Renal cortex interstitium (tissue), 15 donors: ENCODE measurements at places on chromosomes 11 and 22.

DNA sequence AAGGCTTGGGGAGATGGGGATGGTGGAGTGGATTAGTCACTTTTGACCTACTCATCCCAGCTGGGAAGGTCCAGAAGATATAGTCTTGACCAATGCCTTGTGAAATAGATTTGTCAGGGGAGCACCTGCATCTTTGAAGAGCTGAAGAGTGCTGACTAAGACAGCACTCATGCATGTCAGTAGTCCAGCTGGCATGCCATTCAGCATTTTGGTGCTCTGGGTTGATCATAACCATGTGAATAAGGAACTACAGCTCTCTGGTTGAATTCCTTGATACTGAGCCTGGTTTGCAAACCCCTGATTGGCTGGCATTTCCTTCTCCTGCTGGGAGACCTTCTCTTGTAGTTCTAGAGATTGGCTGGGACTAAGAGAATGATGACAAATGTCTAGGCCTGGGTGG lies 106.8 kb upstream of the ALX4 start:
- DNase-seq, result no peak

GRCh38 chr11:19849107-19849789 lies 136.6 kb downstream of the NAV2 start:
- no peak for DNase-seq

- no peak for DNase-seq
These were observed 58.1 kb downstream of the LINC01488 start for GRCh38 chr11:69539416-69540117.

GRCh38 chr11:36601155-36601554 lies 3.1 kb upstream of the RAG2 start:
- DNase-seq, result no peak

DNA sequence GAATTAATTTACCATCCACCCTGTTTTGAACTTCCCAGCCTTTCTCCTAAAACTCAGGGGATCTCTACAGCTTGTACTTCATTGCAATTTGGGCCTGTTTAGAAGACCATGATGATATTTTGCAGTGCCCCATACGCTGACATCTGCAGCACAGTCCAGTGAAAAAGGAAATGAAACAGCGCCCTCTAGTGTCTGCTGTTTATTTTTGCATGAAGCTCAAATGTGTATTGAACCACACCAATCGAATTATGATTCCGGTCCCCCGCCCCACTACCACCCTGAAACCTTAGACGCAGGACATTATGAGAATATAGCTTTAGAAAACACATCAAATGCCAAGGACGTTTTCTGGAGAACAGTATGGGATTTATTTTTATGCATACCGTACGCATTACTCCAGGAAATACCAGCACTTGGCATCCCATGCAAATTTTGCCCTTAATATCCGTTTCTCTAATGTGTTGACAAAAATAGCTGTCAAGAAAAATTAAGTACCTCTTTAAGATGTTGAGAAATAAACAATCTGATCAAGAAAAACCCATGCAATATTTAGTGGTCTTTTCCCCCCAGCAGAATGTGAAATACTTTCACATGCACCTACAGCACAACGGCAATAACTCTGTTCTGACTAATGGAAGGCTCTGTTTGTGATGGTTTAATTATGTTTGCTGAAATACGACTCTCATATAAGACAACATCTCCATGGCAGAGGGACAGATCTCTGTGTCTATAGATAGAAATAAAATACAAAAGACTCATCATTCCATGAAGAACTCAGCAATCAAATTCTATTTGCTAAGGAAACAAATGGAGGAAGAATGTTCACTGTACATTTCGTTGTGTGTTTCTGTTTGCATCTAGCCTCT lies 93.9 kb downstream of the TECTA start:
- peak; percentile 61 for DNase-seq

DNA sequence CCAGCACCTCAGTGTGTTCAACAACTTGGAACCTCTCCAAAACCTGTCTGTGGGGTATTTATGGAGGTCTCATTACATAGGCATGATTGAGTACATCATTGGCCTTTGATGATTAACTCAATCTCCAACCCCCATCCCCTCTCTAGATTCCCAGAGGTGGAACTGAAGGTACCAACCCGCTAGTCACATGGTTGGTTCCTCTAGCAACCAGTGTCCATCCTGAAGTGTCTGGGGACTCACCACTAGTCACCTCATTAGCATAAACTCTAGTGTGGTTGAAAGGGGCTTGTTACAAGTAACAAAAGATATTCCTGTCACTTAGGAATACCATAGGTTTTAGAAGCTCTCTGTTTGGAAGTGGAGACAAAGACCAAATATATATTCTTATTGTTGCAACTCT lies 40.3 kb downstream of the SIK2 start:
- no peak for DNase-seq

DNA sequence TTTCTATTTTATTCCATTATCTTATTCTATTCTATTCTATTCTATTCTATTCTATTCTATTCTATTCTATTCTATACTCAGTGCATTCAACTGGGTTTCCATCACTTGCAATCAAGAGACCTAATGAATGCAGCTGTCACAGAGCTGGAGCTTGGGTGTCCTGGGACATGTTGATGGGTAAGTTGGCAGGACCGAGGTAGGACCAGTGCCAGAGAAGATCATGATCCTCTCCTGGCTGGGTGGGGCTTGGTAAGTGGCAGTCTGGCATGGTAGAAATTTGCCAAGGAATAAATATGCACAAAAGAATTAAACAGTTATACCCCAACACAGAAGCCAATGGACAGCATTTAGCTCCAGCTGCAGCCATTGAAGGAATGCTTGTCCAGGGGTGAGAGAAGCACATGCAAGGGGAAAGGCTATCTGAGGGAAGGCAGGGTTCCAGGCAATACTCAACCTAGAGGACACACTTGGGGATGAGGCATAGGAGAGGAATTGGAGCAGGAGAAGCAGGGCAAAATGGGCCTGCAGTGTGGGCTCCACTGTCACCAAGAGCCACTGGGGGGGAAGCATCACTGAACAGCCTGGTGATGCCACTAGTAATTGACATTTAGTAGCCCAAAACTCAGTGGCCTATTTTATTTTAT lies 97.0 kb upstream of the CD82 start:
- DNase-seq, result no peak

- no peak for DNase-seq
These were observed 34.6 kb downstream of the OSBPL5 start for GRCh38 chr11:3130269-3131071.

DNA sequence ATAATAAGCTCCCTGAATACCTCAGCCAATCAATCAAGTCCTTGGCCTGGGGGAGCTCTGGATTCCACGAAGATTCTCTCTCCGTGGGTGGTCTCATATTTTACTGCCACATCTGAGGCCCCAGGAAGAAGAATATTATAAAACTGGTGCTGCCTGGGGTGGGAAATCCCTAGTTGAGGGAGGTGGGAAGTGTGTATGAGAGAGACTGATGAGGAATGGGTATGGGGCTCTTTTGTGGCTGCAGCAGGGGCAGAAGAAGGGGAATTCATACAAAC lies 71.5 kb downstream of the SYN3 start:
- DNase-seq, result no peak

DNA sequence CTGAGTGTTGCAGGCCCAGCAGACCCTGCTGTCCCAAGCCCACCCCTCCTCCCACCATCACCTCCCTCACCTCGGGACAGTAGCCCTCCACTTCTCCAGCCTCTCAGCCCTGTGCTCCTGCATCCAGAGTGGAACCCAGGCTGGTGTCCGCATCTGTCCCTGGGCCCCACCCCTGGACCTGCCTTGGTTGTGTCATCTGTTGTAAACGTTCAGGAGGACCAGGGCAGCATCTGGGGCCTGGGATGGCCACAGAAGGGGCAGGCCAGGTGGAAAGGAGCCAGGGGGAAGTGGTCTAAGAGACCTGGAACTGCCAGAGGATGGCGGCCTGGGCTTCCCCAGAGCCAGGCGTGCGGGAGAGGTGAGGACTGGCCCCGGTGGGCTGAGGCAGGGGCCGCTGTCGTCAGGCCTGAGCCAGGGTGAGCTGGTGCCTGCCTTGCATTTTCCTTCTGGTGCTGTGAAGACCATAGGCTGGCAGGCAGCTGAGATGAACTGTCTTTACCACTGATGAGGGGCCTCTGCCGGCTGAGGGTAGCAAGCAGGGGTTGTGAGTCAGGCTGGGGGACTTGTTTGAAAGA lies 26.1 kb upstream of the MGAT3 start:
- no peak for DNase-seq

- peak; percentile 31 for DNase-seq
These were observed 2.0 kb downstream of the FAT3 start for GRCh38 chr11:92226331-92227229.

DNA sequence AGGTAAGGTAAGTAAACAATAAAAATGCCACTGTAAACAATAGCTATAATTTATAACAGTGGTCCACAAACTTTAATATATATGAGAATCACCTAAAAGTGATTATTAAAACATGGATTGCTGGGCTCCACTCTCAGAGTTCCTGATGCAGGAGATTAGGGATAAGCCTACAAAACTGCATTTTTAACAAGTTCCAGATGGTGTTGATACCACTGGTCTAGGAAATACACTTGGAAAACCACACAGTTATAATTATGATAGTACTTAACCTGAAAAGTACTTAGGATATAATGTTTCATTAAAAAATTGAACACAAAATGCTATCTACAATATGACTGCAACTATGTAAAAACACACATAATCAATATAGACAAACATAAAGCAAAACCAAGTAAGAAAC lies 20.4 kb downstream of the FCHSD2 start:
- DNase-seq, result no peak

GRCh38 chr22:40421941-40422340 lies 51.5 kb downstream of the SGSM3 start:
- no peak for DNase-seq

DNA sequence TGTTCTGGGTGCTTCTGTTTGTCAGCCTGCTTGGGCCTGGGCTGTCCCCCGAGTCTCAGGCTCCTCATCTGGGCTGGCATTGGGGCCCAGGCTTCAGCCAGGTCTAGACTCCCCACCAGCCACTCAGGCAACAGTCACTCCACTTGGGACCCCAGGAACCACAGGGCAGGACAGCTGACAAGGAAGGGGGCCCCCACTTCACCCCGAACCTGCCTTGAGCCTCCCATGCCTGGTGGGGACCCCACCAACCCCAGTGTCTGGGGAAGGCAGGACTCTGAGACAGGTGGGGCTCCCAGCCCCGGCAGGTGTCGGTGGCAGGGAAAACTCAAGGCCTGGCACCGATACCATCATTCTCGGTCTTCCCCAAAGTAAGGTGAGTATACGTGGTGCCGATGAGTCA lies 11.7 kb upstream of the LTO1 start:
- DNase-seq, result no peak
